ENCODE measurements at places on chromosomes 1 and 21.

DNA sequence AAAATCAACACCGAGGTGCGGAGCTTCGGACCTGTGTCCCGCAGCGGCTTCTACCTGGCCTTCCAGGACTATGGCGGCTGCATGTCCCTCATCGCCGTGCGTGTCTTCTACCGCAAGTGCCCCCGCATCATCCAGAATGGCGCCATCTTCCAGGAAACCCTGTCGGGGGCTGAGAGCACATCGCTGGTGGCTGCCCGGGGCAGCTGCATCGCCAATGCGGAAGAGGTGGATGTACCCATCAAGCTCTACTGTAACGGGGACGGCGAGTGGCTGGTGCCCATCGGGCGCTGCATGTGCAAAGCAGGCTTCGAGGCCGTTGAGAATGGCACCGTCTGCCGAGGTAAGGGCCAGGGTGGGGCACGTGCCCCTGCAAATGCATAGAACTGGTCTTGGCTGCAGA lies 74.1 kb downstream of the EPHB2 start:
- DNase-seq: no peak

- DNase-seq: no peak
Observed at GRCh38 chr1:39116116-39116607, 88.3 kb upstream of the MACF1 start.

- DNase-seq: no peak
Observed at GRCh38 chr1:231385416-231385748, 36.7 kb downstream of the EGLN1 start.

DNA sequence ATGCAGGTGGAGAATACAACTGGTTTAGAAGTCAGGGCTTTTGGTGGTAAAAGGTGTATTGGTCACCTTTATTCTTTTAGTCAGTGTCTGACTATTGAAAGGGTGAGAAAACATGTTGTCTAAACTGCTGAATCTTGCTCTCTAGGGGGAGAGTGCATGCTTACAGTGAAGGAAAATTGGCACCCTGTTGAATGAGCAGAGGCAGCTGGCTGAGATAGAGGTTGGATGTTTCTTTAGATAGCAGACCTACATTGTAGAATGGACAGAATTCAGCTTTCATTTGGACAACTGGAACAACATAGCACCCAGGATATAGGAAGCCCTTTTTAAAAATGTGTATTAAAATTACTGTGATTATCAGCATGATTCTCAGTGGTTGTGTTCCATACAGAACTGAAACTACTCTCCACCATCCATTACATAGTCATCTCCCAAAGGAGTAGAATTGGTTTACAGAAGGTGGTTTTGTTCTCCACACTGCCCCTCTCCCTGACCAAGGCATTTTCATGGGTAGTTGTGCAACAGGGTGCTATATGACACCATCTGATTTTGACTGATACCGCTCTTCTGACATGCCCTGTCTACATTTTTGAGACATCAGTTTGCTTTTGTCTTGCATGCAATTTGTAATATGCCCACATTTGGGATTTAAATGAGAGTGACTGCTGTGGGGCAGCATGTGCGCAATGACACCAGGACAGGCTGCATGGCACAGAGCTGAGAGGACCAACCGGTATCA lies 16.2 kb downstream of the RHOU start:
- no peak for DNase-seq

DNA sequence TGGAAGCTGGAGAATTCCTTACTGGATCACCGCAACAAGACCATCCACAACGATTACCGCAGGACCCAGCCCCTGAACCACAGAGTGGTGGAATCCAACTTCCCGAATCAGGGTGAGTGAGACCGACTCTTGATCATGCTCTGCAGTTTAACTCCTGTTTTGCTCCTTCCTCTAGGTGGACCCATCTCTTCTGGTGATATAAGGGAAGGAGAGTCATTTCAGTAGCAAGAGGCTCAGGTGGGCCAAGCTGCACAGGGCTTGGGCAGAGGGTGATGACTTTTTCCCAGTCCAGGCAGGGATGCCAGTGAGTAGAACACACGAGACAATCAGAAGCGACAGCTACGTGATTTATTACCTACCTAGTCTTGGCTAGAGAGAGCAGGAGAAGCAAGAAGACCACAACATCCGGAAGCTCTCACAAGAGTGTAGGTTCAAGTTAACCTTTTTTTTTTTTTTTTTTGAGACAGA lies 25.2 kb downstream of the CA6 start:
- peak; percentile 59 for DNase-seq

DNA sequence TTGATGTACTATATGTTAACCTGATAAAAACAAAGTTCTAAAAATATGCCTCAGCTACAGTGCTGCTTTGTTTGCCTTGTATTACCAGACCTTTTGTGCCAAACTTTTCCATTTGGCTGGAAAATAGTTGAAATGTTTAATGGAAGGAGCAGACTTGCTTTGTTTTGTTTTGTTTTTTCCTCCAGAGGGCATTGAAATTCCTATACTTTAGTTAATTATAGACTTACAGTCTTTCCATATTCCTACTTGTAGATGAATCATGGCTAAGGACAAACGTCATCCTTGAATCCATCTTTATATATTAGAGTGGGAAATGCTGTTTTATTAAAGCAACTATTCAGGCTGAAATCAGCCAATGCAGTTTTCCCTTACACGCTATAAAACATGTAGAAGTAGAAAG lies 6.7 kb downstream of the CAP1 start:
- no peak for DNase-seq

DNA sequence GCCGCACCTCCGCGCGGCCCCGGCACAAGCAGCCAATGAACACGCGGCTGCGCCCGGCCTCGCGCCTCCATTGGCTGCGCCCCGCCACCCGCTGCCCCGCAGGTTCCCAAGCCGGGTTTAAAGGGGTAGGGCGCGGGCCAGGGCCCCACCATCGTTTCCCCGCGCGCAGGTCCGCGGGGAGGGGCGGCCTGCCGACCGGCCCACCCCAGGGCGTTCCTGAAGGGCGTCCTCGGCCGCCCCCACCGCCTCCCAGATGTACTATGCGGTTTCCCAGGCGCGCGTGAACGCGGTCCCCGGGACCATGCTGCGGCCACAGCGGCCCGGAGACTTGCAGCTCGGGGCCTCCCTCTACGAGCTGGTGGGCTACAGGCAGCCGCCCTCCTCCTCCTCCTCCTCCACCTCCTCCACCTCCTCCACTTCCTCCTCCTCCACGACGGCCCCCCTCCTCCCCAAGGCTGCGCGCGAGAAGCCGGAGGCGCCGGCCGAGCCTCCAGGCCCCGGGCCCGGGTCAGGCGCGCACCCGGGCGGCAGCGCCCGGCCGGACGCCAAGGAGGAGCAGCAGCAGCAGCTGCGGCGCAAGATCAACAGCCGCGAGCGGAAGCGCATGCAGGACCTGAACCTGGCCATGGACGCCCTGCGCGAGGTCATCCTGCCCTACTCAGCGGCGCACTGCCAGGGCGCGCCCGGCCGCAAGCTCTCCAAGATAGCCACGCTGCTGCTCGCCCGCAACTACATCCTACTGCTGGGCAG lies at the start of gene OLIG1:
OLIG1 (plus strand) TSS at position 148 of the 750 bp plus-strand sequence; CDS start at position 254, 106 bp downstream.
- DNase-seq: no peak

DNA sequence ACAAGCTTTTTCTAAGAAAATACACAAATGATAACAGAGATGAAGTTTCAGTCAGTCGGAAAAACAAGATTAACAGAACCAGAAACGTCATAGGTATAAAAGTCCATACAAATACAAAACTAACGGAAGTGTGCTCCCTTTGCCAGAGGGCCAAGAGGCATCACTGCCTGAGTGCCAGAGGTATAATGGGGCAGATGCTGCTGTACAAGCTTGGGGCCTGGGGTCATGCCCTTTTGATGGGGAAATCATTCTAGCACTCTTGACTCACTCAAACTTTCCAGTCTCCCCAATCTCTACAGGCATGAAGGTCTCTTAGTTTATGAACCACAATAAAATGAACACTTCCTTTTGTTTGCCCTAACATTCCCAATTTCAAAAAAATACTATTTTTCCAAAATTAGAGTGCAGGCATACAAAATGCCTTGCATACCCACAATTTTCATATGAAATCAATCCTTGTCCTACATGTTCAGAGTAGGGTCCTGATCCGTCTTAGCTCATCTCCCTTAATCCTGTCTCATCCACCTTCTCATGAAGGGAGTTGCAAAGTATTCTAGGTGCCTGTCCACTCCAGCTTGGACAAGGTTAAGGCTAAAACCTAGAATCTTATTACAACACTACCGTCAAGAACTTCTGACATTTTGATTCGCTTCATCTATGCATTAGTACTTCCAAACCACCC lies 1.5 kb downstream of the RPL22 start:
- DNase-seq: no peak

DNA sequence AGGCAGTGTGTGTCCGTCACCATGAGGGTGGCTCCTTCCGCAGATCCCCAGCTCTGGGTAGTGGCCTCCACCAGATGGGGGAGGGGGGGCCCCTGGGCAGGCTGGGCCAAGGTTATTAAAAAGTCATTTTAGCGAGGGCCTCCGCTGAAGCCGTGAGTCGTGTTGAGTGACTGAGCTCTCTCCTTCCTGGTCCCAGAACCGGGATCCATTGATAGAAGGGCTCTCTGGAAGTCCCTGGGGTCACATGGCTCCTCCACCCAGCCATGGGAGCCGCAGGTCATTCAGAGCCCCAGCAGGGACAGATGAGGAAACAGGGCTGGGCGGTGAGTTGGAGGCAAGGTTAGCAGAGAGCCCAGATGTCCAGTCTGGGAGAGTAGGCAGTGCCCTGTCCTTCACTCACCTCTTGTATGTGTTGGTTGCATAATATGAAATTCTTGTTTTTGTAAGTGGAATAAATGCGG lies 12.9 kb downstream of the MIIP start:
- no peak for DNase-seq

- DNase-seq: no peak
Observed at GRCh38 chr1:162538815-162539431, 22.6 kb upstream of the UAP1 start.

DNA sequence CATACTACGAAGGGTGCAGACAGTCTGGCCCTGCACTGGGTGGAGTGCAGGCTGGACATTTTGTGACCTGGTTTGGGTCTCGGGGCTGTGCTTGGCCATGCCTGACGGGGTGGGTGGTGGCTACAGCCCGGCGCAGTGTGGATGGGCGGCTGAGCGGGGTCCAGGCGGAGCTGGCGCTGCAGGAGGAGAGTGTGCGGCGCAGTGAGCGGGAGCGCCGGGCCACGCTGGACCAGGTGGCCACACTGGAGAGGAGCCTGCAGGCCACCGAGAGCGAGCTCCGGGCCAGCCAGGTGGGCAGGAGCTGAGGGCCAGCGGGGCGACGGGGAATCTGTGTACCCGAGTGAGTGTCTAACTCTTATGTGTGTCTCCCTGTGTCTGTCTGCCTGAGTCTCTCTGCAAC lies 14.1 kb downstream of the MFAP2 start:
- DNase-seq: no peak

DNA sequence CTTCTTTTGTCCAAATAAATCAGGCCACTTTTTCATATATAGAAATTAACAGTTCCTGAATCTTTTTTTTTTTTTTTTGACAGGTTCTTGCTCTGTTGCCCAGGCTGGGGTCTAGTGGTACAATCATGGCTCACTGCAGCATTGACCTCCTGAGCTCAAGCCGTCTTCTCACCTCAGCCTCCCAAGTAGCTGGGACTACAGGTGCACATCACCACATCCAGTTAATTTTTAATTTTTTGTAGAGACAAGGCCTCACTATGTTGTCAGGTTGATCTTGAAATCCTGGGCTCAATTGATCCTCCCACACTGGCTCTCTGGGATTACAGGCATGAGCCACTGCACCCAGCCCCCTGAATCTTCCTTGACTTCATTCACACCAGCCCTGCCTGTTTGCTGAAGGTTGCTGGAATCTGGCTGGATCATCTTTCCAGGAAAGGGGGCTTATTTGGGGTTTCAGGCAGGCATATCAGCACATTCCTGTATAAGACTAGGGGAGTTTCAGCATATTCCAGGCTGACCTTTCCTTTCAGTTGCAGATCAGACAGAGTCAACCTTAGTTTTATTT lies 78.2 kb upstream of the ARHGAP29 start:
- no peak for DNase-seq

DNA sequence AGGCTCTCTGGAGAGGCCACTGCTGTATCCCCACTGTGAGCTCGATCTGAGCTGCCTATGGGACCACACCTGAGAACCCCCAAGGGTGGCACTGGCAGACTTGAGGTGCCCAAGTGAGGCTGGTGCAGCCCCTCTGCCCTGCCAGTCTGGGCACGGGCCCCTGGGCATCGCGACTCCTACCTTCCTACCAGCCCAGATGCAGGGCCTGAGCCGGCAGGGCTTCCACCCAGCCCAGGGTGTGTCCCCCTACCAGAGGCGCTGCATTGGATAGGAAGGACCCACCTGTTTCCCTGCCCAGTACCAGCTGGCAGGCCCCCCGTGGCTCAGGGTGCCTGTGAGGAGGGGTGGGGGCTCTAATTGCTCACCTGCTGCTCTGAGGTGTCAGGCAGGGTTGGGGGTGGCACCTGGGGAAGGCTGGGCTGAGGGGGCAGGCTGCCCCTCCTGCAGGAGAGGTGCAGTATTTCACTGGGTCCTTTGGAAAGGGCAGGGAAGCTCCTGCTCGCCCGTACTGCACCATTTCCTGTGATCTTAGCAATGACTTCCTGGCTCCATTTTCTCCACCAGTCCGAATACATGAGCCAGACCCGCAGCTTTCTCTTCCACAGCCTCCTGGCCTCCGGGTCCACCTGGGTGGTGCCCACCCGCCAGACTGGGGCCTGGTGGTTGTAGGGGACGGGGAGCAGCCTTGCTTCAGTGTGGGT lies 11.8 kb downstream of the TP73 start:
- DNase-seq: no peak

DNA sequence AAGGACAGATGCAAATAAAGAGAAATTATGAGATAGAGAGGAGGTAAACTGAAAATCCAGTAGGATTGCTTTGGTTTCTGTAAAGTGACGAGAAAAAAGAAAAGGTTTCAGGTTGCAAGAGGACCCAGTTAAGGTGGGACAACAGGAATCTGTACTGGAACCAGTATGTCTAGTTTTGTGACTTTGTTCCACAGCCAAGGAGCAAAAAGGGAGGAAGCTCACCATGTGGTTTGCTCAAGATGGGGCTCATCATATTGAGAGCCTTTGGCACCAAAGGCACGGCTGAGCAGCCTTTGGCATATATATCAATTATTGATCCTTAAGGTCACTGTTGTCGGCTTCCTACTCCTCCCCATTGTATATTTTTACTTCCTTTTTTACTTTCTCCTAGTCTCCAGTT lies 1.8 kb upstream of the ZDHHC18 start:
- DNase-seq: no peak

DNA sequence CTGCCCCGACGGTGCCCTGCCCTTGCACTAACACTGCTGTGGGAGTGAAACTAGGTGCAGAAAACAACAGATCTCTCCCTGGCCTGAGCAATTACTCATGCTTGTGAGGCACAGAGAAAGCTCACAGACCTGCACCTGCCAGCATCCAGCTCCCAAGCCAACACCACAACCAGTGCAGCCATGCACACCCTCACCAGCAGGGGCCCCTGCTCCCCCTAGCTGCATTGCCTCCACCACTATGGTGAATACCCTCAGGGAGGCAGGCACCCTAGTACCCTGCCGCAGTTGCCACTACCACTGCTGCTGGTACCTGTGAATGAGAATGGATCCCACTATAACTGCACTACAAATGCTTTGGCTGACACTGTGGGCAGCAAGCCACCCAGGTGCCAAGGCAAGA lies 7.1 kb upstream of the DIRAS3 start:
- no peak for DNase-seq

- no peak for DNase-seq
Observed at GRCh38 chr1:30753660-30754123, 3.9 kb downstream of the LAPTM5 start.
